Osteocyte (in vitro differentiated cells): ENCODE measurements at places on chromosomes 1 and 21.

DNA sequence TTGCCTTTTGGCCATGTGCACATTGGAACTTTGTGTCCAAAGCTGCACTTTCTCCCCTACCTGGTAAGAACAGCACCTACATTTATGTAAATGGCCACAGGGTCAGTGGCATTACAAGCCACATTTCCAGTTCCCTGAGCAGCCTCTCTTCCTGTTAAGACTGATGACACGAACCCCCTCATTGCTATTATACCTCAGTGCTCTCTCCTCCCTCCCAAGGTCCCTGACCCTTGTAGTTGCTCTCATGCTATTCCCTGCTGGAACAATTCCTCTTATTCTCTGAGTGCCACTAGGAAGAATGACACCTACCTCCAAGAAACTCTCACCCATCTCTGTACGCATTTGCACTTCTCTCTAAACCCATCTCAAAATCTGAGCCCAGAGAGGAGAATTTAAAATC, 14.9 kb upstream of the VAV3 start:
- DNase-seq, result no peak

DNA sequence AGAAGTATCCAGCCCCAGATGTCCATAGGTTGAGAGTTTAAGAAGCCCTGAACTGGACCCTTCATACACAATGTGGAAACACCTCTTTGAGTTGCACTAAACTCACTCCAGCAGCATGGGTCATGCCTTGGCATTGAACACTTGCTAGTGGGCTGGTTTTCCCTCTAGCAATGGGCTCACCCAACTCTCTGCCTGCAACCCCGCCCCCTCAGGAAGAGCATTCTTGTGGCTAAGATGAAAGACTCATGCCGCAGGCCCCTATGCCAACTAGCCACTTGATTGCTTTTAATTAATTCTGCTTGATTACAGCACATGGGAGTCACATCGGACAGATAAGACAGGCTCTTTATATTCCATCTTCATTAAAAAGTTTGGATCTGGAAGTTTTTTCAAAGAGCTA, 136.5 kb upstream of the GJB5 start:
- DNase-seq, result no peak

DNA sequence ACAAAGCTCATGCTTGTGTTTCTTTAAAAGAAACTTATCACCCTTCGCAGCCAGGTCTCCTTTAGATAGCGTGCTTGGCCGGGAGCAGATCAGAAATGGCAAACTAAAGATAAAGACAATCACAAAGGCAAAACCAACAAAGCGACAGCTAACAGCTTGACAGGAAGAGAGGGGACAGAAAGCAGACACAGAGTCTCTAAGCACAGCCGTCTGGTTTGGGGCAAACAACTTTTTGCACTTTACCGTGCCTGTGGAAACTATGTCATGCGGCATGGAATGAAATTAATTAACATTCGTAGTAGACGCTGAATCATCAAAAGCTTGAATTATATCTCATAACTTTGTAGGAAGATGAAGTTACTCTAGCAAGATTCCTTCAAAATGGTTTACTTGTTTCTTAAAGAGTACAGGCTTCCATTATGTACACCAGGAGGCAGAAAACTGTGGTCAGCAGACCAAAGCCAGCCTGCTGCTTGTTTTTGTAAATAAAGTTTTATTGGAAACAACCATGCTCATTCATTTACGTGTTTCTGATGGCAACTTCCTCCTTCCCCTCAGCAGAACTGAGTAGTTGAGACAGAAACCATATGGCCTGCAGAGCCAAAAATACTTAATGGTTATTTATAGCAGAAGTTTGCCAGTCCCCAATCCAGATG, 183.2 kb downstream of the KIF26B start:
- DNase-seq, result no peak

GRCh38 chr1:26882696-26883463, 7.2 kb downstream of the GPN2 start:
- DNase-seq, result no peak

DNA sequence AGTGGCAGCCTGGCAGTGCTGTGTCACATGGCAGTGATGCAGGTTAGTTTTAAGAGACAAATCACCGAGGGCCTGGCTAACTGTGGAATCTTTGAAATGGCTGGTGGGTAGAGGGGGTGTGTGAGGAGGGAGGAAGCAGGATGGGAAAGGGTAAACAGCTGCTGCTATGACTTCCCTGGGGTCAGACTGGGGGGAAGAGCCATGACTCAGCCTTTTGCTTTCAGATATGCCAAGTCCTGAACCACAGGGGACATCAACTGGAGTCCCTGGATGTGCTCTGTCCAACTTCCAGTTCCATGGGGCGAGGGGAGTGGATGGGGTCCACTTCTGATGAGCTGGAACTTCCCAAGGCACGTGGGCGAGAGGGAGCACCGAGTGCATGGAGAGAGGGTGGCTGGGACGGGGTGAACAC, 121.1 kb upstream of the ADAR start:
- DNase-seq, result no peak

DNA sequence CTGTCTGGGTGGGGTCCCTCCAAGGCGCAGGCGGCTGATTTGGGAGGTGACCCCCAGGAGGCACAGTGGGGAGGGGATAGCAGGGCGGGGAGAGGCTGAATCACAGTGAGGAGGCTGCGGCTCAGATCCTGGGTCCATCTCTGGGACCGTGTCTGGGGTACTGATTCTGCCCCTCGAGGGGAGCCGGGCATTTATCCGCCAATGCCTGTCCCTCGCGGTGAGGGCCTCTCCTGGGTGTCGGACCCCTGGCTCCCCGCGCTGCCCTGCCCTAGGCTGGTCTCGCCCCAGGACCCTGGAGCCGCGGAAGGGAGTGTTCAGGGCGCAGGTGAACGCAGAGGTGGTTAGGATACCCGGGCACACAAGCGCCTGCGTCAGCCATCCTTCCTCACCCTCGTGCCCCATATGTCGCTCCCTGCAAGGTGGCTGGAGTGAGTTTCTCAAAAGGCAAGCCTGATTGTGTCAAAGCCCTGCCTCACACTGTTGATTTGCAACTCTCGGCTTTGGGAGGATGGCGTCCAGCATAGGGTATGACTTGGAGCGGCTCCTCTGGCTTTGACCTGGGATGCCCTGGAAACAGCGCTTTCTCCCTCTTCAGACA, 530.9 kb downstream of the PTPRU start:
- DNase-seq, result peak; percentile 83

DNA sequence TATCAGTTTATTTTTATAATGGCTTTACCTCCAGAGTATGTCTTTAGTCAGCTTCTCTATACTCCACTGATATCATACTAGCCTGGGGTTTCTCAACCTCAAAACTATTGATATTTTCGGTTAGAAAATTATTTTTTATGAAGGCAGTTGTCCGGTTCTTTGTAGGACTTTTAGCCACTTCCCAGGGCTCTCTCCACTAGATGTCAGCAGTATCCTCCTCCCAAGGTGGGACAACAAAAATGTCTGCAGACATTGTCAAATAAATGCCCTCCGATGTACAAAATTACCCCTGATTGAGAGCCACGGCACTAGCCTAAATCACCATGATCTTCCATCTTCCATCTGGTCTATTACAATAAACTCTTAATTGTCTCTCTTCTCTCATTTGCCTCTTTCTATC, 4.1 kb upstream of the GRIK1 start:
- DNase-seq, result no peak

- no peak for DNase-seq
These were observed 40.4 kb upstream of the EIF4G3 start for GRCh38 chr1:21216835-21217811.

- no peak for DNase-seq
These were observed 121.2 kb downstream of the LMX1A start for GRCh38 chr1:165235155-165235776.

GRCh38 chr1:228259951-228260350, 52.1 kb downstream of the OBSCN start:
- no peak for DNase-seq

DNA sequence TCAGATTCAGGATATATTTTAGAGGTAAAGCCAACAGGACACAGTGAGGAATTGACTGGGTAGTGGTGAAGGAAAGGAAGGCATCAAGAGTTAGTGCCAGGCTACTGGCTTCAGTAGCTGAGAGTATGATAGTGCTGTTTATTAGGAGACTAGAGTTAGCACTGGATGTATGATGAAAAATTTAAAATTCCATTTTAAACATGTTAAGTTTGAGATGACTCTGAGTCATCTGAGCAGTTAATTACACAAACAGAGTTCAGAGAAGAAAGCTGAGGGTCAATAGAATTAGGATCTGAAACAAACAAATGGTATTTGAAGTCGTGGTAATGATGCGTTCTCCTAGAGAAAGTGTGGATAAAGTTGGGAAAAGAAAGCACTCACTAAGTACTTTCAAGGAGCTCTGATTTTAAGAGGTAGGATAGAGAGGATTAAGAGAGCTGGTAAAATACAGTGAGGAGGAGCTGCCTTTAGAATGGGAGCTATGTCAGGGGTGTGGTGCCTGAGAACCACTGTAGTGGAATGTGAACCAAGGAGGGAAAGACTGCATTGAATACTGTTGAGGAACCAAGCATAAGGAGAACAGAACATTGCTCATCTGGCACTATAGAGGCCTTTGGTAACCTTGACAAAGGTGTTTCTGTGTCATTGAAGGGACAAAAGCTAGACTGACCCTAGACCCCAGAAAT, 21.7 kb upstream of the SHCBP1L start:
- no peak for DNase-seq

- DNase-seq, result no peak
These were observed 90.7 kb downstream of the MAB21L3 start for GRCh38 chr1:116201911-116202310.

- no peak for DNase-seq
These were observed 79.7 kb downstream of the SMYD2 start for GRCh38 chr1:214360525-214361164.

GRCh38 chr21:38879912-38880576, 74.3 kb downstream of the ETS2 start:
- DNase-seq, result no peak

- no peak for DNase-seq
These were observed 82.2 kb upstream of the HMGB4 start for GRCh38 chr1:33781652-33782051.

GRCh38 chr1:28295936-28296335, 32.9 kb upstream of the MED18 start:
- no peak for DNase-seq

GRCh38 chr1:209879539-209879938, 51.8 kb downstream of the UTP25 start:
- DNase-seq, result no peak

DNA sequence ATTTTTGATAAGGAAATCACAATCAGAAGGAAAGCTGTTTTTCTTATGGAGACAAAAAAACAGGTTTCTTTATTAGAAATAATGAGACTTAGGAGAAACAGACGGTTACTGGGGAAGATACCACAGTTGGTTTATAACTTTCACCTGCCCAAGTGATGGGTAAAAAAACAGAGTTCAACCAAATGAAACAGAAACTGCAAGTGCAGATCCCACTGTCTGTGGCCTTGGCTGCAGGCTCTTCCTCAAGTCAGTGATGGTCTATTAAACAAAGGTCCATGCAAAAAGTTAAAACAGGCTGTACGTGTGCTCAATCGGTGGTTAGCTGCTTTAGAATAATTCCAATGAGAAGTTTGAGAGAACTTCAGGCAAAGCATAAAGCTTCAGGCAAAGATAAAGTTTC, 112.1 kb upstream of the NEGR1 start:
- DNase-seq, result no peak

DNA sequence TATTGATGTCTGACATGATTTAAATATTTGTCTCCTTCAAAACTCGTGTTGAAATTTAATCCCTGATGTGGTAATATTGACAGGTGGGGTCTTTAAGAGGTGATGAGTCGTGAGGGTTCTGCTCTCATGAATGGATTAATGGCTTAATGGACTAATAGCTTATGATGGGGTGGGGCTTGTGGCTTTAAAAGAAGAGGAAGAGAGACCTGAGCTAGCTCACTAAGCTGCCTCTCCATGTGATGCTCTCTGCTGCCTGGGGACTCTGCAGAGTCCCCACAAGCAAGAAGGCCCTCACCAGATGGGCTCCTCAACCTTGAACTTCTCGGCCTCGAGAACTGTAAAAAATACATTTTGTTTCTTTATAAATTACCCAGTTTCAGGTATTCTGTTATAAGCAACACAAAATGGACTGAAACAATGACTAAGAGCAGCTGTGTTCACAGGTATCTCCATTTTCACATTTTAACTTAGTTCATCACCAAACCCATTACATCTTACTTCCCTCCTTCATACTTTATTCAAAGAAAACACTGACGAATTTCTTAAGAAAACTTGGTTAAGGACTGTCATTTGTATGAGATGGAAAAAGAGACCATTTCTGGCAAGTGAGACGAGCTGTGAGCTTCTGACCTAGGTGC, 12.1 kb upstream of the AIM2 start:
- no peak for DNase-seq

DNA sequence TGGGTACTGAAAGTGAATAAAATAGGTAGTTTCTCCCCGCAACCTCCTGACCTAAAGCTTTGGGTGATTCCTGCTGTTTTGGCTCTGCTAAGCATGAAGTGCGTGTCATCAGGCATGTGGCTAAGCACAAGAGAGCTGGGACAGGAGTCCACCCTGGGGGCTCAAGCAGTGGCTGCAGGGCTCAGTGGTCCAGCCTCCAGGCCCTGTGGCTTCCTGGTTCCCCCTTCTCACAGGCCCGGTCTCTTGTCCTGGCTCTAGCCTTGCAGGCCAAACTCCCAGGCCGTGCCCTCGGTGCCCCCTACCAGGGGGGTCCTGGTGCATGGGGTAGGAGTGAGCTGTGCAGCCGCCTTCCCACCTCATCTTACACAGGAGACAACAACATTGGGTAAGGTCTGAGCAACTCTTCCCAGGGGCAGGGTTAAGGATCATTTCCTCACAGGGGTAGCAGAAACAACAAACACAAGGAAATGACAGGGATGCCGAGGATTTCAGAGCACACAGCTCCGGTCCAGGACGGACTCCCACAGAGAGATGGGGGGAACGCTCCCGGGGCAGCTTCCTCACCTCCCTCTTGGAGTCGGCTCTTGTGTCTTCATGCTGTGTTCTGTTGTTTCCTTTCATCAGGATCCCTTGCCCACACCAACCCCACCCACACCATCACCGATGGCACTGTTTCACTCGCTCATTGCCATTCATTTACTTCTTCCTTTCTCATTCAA, 19.8 kb upstream of the SLC2A1 start:
- DNase-seq, result no peak

DNA sequence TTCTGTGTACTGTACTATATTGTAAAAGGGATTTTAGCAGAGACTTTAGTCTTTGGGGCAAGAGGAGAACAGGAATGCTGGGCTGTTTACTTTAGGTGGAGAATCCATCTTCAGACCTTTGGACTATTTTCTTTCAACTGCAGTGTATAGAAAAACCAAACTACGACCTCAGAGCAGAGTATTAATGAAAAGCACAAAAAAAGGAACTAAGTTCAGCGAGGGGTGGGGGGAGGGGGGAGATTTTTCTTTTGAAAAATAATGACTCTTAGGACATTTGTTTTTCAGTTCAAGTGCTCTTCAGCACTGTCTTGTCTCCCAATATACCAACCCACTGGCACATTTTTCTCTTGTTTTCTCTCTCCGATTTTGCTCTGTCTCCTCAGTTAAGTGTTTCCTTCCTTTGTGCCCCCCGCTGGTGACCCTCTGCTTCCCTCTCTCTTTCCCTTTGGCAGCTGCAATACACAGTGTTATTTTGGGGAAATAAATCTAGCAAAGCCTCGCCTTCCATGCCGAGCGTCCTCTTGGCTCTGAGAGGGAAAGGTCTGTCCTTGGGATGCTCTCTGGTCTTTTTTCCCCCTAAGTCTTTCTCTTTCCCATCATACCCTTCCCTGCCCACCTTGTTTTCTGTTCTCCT, 44.8 kb downstream of the ACP6 start:
- DNase-seq, result no peak

- peak; percentile 32 for DNase-seq
These were observed 1.4 kb upstream of the IL24 start for GRCh38 chr1:206895837-206896242.

GRCh38 chr1:44313265-44313918, 41.7 kb downstream of the ERI3 start:
- DNase-seq, result no peak
